Stimulated activated CD4-positive, alpha-beta T cell treated with anti-CD3 and anti-CD28 coated beads, Interleukin-2, amount 100 ng/mL, for 4 hours (primary cell): ENCODE measurements at places on chromosomes 7 and 10.
A peak's percentile ranks its signal among the peaks of the same experiment; 100 is the strongest.

GRCh38 chr7:134058980-134059379 lies 68.2 kb upstream of the LRGUK start:
- DNase-seq: no peak

DNA sequence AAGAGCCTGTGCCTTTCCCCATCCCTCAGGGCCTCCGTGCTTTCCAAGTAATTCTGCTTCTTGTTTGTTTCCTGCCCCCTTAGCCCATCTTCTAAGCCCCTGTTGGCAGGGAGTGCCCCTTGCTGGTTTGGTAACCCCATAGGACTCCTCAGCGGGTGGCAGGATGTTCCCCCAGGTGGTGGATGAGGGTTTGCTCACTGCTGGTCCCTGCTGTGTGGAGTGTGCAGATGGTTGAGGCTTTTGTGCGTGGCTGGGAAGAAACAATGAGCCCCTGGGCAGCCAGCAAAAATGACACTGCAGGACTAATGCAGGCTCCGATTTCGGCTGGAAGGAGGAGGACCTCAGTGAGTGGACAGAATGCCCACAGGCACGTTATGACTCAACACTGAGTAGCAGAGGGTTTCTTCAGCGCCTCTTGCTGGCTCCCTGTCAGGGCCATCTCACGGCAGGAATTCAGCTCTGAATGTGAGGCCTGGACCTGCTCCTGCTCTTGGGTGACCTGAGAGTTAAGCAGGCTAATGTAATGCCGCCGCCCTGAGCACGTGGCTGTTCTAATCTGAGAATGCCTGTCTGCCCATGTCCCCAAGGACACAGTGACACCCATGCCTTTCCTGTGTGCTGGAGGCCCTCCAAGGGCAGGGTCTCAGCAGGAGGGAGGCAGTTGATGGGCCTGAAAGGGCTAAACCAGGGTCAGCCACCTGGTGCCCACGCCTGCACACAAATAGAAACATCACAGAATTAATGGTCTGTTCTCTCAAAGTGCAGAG lies 16.6 kb downstream of the BAG3 start:
- DNase-seq: no peak

- no peak for DNase-seq
Measured at GRCh38 chr10:59285073-59285472, 77.3 kb downstream of the FAM13C start.

DNA sequence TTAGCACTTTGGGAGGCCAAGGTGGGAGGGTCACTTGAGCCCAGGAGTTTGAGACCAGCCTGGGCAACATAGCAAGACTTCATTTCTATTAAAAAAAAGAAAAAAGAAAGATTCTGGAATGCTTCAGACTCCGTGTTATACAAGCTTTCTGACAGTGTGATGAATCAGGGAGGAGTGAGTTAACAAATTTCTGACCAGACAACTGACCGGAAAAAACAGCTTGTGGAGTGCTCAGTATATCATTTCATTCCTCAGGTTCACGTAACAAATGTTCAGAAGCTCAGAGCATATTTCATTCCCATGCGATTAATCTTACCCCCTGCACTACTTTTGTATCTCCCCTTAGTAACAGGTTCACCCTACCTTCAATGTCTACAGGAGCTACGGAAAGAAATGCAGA lies 28.6 kb upstream of the TNPO3 start:
- no peak for DNase-seq

- no peak for DNase-seq
Measured at GRCh38 chr10:924524-924859, 7.0 kb downstream of the LARP4B start.

DNA sequence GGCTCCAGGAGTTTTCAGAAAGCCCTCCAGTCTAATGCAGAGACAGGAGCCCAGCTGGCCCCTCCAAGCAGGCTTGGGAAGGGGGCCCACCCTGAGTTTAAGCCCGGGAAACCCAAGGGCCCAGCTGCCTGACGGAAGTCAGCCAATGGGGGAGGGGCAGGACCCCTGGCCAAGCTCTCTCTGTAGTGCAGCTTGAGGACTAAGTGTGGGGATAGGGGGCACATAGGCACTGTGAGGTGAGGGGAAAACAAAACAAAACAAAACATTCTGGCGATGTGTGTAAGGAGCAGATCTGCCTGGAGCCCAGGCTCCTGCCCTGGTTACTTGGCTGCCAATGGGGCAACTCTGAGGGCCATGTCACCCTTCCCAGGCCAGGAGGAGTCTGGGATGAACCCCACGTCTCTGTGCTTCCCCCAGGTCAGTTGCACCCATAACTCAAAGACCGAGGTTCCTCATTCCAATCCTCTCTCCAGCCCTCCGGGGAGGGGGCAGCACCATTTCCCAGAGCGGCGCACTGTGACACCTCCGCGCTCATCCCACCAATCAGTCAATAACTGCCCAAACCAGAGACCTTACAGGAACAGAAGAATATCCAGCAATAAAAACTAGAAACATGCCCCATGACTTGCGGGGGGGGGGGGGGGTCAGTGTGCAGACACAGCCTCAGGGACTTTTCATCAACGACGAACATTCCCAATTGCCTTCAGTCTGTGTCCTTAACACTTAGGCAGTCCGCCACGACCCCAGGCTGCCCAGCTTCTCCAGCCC lies 1.7 kb downstream of the CXCL12 start:
- no peak for DNase-seq

- no peak for DNase-seq
Measured at GRCh38 chr7:742791-743190, 15.7 kb upstream of the PRKAR1B start.

DNA sequence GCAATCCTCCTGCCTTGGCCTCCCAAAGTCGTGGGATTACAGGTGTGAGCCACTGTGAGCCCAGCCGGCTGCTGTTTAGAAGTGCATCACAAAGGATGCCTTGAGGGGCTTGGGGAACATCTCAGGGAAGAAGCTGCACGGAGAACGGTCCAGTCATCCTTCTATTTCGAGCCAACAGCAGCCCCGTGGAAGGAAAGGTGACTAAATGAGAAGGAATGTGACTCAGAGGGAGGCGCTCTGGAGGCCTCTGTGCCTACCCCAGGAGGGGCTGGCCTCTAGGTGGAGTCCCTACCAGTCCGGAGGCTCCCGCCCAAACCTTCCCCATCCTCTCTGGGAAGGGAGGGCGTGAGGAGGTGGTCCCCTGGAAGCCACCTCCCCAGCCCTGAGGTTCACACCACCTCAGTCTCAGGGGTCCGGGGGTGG lies 76.2 kb downstream of the CTBP2 start:
- no peak for DNase-seq

DNA sequence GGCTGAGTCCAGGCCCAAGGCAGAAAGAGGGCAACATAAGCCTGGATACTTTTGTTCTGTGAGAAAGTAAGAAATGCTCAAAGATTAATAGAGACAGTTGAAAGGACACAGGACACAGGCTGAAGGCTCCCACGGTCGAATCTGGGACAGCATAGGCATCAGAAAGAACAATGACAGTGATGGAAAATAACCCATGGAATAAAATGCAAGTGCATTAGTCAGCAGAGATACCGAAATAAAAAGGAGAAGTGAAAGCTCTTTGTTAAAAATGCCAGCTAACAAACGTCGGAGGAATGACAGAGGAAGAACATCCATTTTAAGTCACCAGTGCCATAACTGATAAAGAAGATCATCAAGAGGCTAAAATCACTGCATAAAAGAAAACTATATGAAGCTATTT lies 19.6 kb upstream of the AGAP5 start:
- no peak for DNase-seq

DNA sequence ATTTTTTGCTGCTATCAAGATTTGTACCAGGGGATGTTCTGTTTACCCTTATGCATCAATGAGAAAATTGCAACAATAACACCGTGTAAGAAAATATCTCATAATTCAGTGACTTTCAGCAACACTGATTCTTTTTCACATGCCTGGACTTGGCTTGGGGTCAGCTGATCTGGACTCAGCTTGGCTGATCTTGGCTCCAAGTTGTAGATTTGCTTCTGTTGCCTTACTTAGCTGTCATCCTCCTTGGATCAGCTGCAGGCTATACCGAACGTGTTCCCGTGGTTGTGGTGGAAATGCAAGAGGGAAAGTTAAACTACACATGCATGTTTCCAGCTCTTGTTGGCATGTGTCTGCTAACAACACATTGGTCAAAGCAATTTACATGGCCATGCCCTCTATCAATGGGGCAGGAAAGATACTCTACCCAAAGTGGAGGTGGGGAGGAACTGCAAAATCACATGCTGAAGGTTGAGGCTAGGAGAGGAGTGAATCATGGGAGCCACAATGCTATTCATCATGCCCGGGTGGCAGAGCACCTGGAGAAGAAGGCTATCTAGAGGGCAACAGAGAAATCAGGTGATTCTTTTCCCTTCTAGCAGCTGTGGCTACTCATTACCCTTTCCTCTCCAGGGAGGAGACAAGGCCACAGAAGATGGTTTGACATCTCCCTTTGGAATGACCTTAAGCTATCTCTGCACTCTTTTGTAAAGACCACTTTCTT lies 1276.3 kb upstream of the AUTS2 start:
- no peak for DNase-seq

GRCh38 chr10:88493691-88494483 lies 89.2 kb downstream of the RNLS start:
- DNase-seq: no peak

- no peak for DNase-seq
Measured at GRCh38 chr7:124813994-124814798, 48.6 kb upstream of the GPR37 start.

GRCh38 chr7:7944619-7945282 lies 23.8 kb upstream of the GLCCI1 start:
- DNase-seq: peak; percentile 11

DNA sequence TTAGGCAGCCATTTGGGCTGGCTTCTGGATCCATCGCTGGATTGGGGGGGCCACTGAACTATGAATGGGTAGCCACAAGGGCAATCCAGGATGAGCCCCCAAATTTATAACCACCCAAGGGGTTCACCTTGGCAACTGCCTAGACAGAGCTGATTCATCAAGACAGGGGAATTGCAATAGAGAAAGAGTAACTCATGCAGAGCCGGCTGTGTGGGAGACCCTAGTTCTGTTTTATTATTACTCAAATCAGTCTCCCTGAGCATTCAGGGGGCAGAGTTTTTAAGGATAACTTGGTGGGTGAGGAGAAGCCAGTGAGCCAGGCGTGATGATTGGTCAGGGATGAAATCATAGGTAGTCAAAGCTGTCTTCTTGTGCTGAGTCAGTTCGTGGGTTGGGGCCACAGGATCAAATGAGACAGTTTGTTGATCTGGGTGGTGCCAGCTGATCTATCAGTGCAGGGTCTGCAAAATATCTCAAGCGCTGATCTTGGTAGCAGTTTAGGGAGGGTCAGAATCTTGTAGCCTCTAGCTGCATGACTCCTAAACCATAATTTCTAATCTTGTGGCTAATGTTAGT lies 57.9 kb downstream of the DNAJB9 start:
- DNase-seq: no peak

DNA sequence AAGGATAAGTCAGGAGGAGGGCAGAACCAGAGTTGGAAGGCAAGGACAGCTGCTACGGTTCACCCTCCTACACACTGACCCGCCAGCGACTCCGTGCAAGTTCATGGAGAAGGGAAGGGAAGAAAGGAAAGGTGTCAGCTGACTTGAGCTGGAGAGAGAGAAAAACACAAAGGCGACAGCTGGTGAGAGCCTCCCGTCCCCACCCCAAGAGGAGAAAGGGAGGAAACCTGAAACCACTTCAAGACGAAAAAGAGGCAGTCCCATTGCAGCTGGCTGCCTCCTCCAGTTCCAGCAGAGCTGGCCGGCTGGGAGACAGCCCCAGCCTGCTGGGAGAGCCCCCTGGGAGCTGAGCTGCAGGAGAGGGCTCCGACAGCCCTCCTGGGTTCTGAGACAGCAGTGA lies 75.2 kb downstream of the PARD3 start:
- DNase-seq: no peak
